ENCODE measurements at places on chromosomes 7 and 10.

DNA sequence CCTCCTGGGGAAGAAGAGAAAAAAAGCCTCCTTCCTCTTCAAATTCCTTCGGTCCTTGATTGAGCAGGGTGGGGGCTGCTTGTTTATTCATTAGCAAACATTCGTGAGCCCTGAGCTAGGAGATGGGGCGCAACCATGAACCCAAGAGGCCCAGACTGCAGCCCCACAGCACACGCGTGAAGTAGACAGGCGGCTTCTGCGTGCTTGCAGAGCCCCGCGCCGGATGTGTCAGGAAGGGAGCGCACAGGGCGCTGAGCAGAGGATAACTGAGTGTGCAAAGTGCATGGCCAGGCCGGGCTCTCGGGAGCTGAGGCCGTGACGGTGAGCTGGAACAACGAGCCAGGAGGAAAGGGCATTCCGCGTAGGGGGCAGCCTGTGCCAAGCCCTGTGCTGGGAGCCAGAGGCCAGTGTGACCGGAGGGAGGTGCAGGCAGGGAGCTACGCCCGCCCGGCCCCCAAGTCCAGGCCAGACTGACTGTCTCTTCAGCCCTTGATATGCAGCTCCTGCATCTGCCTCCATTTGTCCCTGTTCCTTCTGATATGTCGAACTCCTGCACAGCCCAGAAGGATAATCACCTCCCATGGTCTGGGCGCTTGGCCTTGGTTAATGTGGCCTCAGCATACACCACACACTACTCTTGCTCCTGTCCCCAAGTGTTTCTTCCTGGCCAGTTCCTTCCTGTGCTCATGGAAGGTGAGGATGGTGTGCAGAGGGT, 4.6 kb downstream of the FOXL3 start:
- no peak for DNase-seq

DNA sequence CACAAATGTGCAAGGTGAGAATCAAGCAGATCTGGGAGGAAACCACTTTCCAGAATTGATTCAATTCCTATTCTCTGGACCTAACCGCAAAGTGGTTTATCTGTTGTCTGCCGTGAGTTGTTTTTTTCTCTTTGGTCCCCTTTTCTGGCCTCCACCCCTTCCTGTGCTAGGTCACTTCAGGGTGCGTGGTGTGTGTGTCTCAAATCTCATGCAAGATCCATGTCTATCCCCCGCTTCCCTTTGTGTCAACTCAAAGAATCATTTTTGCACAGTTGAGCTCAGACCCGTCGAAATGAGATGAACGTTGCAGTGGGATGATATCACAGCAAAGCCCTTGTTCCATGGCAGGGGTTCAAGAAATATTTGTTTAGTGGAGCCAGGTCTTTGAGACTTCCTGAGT, 184.5 kb downstream of the GATA3 start:
- no peak for DNase-seq

GRCh38 chr7:8277394-8277982, 15.5 kb upstream of the ICA1 start:
- DNase-seq, result no peak

DNA sequence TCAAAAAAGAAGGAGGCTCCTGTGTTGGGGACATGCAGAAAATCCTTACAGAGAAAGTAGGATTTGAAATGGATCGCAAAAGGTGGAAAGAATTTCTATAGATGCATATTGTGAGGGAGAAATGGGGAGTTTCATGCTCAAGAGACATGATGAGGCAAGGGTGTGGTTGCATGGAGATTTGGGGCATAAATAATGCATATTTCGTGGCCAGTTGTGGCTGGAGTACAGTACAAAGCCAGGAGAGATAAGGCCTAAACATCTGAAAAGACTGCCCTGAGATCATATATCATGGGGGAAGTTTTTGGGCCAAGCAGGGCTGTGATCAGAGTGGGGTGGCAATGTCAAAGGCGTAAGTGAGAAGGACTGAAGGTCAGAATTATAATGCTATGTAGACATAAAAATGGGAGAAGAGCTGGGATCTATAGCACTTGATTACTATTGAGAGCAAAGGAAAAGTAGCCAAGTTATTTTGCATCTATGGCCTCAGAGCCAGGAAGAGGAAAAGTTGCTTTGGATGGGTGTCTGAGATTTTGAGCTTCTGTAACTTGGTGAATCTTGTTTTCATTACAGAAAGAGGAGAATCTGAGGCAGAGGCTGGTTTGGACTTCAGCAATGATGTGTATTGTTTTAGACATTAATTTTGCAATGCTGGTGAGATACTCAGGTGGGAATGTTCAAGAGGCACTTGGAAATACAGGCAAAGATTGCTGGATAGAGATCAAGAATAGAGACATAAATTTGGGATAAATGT, 166.6 kb downstream of the INHBA start:
- no peak for DNase-seq

GRCh38 chr10:103062854-103063590, 130.1 kb downstream of the NT5C2 start:
- no peak for DNase-seq
